ENCODE measurements at places on chromosomes 6 and 20.

- no peak for DNase-seq
Measured at GRCh38 chr6:37442416-37443215, 9.6 kb downstream of the CMTR1 start.

GRCh38 chr6:163579111-163579879 is 164.8 kb downstream of the QKI start:
- DNase-seq = no peak

- DNase-seq = peak; percentile 3
Measured at GRCh38 chr6:27040244-27041042, 207.1 kb upstream of the PRSS16 start.

GRCh38 chr20:47466704-47467459 is 34.8 kb upstream of the NCOA3 start:
- DNase-seq = no peak

DNA sequence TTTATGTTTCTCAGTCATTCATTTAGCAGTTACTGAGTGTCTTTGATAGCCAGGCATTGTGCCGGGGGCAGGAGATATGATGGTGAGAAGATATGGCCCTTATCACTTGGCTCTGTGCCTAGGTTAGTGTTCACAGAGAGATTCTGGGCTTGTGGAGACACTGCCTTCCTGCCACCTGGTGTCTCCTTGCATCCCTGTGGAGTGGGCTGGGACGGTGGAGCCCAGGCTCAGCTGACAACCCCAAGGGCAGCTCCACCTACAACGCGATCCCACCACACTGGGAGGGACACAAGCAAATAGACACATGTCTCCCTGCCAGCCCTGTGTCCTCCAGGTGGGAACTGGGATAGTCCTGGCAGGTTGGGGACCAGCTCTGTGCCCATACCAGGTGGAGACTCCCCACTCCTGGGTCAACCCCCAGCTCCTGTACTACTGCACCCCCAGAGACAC is 30.3 kb upstream of the VEGFA start:
- DNase-seq = no peak

DNA sequence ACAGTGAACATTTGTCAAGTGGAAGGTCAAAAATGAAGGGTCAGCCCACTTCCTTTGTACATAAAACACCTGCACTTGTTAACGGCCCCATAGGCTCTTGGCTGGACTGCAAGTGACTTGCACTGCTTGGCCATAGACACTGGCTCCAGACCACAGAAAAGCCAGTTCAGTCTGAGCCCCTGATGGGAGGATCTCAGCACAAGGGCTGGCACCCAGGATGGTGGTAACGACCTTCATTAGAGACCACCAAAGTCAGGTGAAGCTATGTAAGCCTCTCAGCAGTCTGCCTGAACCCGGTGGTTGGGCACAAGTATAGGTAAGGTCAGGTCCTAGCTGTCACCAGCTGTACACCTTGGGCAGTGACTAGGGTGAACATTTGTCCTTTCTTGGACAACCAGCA is 16.1 kb downstream of the PLAGL2 start:
- DNase-seq = no peak

DNA sequence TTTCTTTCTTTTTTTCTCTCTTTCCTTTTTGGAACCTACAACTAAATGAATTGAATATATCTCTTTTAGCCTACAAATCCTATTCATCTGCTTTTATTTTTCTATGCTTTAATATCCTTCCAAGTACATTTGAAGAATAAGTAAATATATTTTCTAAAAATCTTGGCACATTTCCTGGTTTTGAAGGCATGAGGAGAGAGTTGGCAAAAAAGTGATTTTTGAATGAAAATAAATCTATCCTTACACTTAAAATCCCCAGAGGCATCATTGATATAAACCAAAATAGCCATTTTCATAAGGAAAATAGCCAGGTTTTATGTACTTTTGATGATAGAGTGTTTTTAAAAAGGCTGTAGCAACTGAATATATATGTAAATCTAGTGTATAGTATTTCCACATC is 69.0 kb downstream of the SAMD5 start:
- DNase-seq = no peak
